ENCODE measurements at places on chromosomes 6 and 20.
A peak's percentile ranks its signal among the peaks of the same experiment; 100 is the strongest.

- no peak for DNase-seq
These were observed 132.6 kb upstream of the BTN3A2 start for GRCh38 chr6:26232306-26232939.

- no peak for DNase-seq
These were observed 25.5 kb upstream of the ASXL1 start for GRCh38 chr20:32332614-32333013.

- DNase-seq, result no peak
These were observed 2.1 kb downstream of the HLA-G start for GRCh38 chr6:29829766-29830165.

DNA sequence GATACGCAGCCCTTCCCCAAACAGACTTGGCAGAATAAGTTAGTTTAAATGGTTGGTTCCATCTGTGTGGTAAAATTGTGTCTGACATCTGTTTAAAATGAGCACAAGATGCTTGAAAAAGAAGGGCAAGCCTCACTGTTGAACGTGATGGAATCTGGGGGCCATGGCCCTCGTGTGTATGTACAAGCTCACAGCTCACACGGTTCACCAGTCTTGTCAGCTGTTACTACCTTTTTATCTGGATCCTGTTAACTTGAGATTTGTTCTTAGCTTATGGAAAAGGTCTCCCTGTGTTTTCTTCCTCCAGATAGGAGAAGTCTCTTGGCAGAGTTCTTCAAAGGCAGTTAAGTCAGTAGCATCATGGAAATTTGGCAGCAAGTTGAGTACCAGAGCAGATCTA lies 270.6 kb downstream of the KHDC1L start:
- DNase-seq, result no peak

DNA sequence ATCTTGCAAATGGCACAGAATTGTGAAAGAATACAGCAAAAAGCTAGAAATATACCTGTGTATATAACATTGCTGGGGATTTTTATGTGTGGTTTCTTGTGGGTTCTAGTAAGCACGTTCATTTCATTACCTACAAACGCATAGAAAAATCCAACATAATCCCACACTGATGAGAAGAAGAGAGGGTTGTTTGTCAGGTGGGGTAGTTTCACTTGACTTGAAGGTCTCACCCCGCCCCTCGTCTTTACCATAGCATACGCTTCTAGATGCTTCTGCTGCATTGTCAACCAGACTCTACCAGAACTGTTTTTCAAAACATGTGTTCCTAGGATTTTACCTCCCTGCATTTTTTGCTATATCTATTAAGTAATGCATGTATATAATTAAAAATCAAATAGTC lies 284.1 kb upstream of the TAB2 start:
- DNase-seq, result no peak

DNA sequence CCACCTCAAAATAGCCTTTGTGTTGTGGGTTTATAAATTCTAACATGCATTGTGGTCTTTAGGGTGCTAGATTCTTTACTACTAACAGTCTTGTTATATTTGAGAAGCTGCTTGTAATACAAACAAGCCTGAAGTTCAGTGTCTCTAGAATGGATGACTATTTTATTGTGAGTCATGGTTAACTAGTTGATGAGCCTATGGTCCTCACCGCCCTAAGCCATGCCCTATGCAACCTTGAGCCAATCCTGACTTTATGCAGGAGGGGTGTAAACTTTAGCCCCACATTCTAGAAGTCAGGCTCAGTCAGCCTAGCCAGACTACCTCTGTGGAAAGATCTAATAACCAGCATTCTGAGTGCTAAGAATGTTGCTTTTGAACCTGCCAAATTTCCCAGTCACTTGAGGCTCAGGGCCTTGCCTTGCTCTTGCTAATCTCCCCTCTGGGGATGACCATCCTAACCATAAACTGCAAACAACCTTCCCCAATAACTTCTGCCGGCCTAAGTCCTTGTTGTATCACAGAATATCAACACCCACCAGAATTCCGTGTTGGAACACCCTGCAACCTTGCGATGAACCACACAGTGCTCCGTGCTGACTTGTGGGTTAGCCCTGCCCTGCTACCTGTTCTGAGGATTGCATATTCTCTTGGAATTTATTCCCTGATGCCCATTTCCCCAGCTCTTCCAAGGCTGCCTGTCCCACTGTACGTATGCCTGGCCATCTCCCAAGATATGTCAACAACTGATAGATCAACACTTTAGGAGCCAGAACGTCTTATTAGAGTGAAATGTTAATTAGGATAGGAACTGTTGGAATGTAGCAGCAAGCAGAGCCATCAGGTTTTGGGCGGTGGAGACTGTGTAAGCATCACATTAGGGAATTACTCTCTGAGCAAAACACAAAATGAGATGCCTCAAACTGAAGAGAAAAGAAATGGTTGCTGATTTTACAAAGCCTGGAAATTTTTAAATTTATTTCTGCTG lies 71.7 kb upstream of the CEP85L start:
- DNase-seq, result peak; percentile 23

DNA sequence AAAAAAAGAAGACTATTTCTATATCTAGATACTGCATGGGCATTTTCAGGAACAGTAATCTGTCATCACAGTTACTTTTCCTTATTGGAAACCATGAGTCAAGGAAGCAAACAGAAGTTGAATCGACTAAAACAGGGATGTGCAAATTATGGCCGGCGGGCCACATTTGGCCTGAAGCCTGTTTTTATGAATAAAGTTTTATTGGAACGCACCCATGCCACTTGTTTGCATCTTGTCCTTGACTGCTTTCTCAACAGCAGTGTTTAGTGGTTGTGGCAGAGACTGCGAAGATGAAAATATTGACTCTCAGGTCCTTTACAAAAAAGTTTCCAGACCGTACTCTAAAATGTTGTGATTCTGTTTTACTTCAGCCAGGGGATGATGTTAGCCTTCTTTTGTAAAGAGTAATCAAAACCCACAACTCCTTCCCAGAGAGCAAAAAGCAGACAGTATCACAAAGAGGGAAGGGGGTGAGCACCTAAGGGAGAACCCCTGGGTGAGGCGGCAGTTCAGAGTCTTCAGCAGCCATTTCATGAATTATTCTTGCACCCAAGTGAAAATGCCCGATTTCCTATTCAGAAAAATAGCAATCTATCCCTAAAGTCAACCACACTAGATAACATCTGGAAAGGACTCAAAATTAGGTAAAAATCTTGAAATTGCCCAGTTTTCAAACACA lies 190.4 kb downstream of the MYLK4 start:
- no peak for DNase-seq

DNA sequence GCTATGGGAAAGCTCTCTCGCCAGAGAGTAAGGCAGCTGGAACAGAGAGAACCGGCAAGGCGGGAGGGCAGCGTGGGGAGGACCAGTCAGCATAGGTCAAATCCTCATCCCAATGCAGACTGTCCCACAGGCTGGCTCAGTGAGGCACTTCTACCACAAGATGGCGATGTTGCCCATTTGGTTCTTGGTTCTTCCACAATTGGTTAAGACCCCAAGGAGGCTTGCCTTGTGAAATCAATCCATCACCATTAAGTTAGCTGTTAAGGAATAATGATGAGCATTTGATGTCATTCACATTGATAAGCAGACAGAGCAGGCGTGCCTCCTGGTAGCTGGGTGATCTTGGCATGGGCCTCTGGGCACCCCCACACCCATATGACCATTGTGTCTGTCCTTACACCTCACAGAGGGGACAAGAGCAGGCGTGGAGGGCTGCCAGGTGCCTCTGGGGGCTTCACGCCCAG lies 2.4 kb downstream of the CSTL1 start:
- peak; percentile 81 for DNase-seq

DNA sequence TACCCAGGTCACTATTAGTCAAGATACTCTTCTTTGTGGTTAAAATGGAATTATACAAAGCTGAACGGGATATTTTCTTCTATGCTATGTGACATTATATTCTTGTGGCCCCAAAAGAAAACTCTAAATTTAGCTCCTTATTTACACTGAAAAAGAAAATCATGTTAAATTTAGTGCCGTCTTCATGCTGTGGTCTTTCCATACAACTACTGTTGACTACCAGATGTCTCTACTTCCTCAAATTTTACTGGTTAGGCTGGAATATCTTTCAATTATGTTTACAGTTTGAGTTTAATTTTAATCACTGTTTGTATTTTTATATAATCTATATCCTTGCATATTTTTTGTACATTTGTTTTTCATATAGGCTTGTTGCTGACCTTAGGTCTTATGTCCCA lies 95.6 kb upstream of the FOXO3 start:
- no peak for DNase-seq

- DNase-seq, result no peak
These were observed 52.2 kb upstream of the EMILIN3 start for GRCh38 chr20:41418739-41419293.

DNA sequence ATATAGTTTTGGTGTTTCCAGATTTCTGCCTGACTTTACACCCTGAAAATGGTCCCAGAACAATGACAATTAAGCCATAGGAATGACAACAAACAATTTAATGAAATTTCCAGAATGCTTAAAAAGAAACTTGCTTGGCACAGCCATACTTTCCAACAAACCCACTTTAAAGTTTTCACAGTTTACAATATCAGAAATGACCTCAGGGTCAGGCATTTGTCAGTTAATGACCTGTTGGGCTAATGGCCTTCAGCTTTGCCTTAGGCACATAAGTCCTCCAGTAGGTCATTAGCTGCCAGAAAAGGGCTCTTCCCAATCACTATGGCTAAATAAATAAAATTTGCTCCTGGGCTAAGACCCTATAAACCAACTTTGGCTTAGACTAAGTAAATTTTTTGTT lies 144.6 kb upstream of the BEND3 start:
- DNase-seq, result no peak

GRCh38 chr20:36604952-36605398 lies 604 bp upstream of the RAB5IF start:
- no peak for DNase-seq
